ENCODE measurements at places on chromosomes 4 and X.

DNA sequence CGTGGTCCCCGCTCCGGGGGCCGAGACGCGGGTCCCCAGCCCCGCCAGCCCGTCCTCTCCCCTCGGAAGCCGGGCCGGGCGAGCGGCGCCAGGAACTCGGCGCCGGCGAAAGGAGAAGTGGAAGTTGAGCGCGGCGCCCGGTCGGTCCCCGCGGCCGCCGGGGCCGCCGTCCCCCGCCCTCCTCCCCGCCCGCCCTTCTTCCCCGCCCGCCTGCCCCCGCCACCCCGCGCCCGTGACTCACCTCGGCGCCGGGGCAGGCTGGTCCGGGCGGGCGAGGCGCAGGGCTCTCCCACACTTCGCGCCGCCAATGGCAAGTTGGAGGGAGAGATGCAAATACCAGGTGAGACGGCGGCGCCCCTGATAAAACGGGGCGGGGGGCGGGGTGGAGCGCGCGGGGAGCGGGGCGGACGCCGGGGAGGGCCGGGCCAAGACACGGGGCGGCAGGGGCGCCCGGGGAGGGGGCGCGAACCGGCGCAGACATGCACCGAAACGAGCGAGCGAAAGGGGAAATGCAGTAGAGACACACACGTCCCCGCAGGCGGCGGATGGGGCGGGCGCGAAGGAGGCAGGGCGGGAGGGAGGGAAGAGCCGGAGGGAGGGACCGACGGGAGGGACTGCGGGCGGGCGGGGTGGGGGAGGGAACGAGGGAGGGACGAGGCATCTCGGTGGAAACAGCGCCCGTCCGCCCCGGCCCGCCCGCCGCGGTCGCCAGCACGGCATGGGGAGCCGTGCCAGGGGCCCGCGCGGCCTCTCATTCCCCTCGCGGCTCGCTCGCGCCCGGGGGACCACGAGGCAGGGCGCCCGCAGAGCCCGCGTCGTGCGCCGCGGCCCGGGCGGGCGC, at the start of gene ELF4:
ELF4 (minus strand) TSS at position 119 of the 841 bp plus-strand sequence. CDS start 29,167 bp downstream, outside the sequence.
- no peak for DNase-seq

DNA sequence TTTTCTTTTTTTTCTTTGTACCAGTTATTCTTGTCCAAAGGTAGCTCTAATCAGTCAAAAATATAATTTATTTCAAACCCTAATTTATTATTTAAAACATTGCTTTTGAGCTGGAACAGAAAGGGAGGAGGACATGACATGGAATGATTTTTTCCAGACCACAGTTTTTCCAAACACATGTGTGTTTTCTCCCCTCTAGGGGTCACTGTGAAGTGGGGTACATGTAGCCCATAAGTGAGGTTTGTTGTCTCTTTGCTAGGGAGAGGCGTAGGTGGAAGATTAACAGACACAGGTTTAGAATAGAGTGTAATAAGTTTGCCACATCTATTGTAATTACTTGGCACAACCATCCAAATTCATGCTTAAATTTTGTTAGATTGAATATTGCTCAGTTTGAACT, 83.0 kb downstream of the TNIP2 start:
- no peak for DNase-seq

DNA sequence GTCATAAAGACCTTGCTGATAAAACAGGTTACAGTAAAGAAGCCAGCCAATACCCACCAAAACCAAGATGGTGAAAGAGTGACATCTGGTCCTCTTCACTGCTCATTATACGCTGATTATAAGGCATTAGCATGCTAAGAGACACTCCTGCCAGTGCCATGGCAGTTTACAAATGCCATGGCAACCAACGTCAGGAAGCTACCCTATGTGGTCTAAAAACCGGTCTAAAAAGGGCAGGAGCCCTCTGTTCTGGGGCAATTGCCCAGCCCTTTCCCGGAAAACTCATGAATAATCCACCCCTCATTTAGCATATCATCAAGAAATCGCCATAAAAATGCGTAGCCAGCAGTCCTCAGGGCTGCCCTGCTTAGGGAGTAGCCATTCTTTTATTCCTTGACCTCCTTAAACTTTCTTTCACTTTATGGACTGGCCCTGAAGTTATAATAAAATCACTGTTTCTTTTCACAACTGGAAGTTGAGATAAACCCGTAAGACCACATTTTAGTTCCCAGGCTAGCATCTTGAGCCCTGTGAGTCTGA, 260.5 kb upstream of the FAT1 start:
- no peak for DNase-seq

DNA sequence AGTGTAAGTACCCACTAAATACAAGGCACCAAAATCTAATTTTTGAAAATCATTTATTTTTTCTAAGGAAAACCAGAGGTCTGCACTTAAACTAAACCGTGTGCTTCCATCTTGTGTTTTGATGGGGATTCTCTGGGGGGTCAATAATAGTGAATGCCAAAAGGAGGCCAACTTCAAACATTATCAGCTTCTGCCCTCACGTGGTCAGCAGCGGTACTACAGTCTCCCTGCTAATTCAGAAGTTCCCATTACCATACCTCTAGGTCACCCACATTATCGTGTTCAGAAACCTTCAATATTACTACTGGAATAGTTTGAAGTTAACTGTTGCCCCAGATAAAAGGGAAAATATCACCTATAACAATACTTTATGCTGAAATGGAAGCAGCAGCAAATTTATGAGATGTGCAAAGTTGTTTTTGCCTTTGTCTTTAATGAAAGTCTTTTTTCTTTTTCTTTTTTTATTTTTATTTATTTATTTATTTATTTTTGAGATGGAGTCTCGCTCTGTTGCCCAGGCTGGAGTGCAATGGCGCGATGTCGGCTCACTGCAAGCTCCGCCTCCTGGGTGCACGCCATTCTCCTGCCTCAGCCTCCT, 17.3 kb downstream of the CTPS2 start:
- no peak for DNase-seq
